ENCODE measurements at places on chromosomes 7 and 10.

- no peak for DNase-seq
Observed at GRCh38 chr10:109037978-109038377, 885.3 kb downstream of the XPNPEP1 start.

DNA sequence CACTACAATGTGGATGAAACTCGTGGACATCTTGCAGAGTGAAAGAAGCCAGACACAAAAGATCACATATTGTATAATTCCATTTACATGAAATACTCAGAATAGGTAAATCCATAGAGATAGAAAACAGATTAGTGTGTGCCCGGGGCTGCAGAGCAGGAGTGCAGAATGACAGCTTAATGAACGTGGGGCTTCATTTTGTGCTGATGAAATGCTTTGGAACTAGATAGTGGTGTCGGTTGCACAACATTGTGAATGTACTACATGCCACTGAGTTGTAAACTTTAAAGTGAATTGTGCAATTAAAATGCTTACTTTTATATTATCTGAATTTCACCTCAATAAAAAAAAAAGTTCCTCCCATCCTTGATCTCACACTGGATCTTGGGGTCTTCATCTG, 31.8 kb upstream of the CARD11 start:
- no peak for DNase-seq

DNA sequence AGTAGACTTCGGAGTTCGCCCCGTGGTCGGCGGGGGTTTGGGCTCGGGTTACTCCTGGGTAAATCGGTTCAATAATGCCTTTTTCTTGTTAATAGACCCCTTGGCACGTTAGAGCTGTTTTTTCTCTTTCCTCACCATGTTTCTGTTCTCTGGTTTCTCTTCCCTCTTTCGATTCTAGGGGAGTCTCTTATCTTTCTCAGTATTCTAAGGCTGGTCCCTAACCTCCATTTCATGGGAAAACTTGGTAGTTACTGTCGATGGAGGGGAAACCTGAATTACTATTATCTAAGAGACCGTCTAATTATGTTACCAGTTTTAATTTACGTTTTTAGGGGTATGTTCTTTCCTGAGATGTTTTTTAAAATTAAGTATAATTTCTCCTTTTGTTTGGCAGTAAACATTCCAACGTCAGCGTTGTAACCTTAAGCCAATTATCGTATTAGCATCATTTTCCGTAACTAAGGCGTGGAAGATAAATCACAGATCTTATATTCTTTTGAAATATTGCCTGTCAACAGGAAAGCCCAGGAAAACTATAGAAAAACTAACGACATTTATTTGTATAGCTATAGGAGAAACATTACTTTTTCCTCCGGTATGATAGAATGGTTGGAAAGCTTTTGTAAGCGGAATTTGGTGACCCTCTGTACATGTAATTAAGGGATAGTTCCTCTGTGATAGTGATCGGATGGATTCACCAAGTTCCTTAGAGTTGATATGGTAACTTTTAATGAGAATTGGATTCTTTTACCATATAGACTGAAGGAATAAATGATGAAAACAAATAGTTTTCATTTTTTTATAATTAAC, 847 bp downstream of the BTAF1 start:
- peak; percentile 34 for DNase-seq

DNA sequence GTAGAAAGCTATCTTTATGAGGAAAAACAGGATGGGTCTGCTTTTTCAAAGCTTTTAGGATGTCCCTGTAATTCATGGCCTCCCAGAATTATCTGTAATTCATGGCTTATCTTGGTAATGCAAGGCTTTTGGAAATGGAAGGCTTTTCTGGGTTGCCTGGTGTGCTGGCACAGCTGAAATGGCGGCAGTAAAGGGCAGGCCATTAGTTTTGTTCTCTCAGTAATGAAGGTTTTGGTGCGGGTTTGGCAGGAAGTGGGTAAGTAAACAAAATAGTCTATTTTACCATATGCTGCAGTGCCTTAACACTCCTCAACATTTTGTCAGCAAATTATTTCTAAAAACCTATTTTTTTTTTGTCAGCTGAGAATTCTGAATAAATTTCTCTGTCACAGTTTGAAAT, 69.3 kb downstream of the LRGUK start:
- DNase-seq, result no peak

- DNase-seq, result no peak
Observed at GRCh38 chr7:102429141-102429899, 4.1 kb upstream of the ORAI2 start.

GRCh38 chr10:20890491-20891337, 6.4 kb downstream of the NEBL start:
- no peak for DNase-seq

DNA sequence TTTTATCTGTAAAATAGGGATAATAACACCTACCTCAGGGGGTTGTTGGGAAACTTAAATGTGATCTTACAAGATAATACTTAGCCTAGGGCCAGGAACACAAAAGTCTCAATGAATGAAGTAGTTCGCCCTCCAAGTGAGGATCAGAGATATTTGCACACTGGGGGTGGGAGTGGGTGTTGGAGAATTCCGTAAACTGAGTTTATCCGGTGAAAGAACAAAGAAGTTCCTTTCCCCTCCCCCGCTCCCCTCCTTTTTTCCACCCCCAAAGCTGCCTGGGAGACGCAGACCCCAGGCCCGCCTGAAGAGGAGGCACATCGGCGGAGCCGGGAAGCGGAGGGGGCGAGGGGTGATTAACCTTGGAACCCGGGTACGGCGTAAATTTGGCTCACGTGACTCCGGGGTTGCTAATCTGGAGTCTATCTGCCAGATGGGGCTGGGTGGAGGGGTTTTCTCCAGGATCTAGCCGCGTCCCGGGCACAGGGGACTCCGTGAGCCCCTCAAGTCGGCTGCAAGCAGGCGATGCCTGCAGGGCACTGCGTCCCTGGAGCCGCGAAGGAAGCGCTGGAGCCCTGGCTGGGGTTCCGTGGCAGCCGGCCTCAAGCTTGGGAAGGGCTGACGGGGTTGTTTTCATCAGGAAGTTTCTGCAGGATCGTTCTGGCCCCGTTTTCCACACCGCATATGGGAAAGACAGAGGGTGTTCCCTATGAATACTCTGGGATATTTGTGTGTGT, 1.4 kb upstream of the PODXL start:
- peak; percentile 60 for DNase-seq

DNA sequence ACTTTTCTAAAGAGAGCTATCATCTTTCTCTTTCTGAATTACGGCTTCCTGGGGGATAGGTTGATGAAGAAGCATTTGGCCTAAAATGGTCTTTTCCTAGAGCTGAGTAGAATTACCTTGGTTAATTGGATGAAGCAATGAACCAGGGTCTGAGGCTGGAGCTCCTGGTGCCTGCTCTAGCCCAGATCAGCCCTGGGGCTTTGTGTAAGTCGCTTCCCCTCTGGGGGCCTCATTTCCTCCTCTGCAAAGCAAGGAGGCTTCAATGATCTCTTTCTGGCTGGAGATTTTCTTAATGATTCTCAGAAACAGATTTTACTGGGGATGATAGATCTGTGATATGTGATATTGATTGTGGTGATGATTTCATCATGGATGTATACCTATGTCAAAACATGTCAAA, 3.5 kb upstream of the CPA2 start:
- no peak for DNase-seq

- DNase-seq, result peak; percentile 55
Observed at GRCh38 chr10:18312374-18313139, 172.3 kb downstream of the CACNB2 start.

- DNase-seq, result peak; percentile 32
Observed at GRCh38 chr10:119517235-119518141, 25.0 kb downstream of the RGS10 start.

DNA sequence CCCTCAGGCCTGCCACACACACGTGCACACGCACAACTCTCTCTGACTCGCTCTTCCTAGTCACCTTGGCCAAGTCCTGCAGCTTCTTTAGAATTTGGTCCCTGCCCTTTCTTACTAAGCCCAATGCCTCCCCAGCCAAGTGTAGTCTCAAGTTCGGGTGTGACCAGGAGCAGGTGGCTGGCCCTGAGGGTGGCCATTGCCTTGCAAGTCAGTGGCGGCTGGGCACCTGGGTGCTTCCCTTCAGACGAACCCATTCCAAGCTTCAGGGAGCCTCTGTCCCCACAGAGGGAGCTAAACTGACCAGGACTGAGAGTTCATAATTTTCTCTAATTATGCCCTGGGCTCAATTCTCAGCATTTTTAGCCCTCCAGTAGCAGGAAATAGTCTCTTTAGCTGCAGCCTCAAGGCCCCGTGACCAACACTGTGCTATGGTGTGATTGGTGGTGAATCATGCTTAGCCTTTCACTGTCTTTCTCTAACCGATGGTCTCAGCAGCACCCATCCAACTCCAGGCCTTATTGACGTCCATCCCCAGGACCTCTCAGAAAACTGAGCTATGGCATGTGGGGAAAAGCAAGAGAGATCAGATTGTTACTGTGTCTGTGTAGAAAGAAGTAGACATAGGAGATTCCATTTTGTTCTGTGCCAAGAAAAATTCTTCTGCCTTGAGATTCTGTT, 34.7 kb upstream of the FXYD4 start:
- DNase-seq, result no peak

DNA sequence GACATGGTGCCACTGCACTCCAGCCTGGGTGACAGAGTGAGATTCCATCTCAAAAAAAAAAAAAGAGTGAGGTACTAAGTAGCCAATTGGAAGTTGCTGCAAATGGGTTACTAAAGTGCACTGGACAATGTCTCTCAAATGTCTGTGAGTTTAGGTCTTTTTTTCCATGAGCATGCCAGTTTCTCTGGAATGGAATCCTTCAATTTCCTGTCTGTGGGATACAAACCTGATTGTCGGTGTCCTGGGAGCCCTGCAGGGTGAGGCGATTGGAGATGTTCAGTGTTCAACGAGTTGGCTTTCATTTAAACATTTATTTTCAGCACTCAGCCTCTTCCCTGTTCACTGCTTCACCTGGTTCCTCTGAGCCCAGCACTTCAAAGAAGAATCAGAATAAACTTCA, 5.3 kb upstream of the CALD1 start:
- DNase-seq, result no peak

- DNase-seq, result no peak
Observed at GRCh38 chr10:12547301-12547771, 198.0 kb downstream of the CAMK1D start.

GRCh38 chr10:68334672-68335467, 2.1 kb upstream of the PBLD start:
- no peak for DNase-seq

GRCh38 chr7:78777829-78778228, 675.6 kb downstream of the MAGI2 start:
- no peak for DNase-seq

GRCh38 chr7:93301736-93302135, 69.6 kb downstream of the VPS50 start:
- DNase-seq, result no peak

- no peak for DNase-seq
Observed at GRCh38 chr7:42100156-42100508, 136.9 kb downstream of the GLI3 start.

DNA sequence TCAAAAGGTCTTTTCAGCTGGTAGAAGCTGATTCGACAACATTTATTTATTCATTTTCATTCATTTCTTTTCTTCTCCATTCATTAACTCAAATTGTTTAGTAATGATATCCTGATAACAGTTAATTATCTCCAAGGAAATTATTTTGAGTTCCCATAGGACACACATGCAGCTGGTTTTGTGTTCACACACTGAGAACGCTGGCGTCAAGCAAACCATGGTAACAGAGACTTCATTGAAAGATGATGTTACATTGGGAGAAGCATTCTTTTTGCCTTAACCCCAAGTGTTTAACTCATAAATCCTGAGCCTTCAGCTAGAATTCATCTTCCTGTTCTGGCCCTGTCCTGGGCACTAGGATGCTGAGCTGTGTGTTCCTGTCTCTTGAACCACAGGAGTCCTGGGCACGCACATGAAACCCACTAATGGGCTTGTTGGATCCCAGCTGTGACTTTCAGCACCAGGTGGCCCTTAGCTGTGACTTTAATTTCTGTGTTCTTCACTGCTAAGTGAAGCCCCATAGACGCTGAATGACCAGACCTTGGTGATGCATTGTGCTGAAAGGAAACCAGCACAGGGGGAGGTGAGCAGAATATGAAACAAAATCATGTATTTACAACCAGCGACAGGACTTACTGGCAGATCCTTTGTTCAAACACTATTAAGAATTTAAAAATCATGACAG, 121.5 kb upstream of the PRSS58 start:
- no peak for DNase-seq

DNA sequence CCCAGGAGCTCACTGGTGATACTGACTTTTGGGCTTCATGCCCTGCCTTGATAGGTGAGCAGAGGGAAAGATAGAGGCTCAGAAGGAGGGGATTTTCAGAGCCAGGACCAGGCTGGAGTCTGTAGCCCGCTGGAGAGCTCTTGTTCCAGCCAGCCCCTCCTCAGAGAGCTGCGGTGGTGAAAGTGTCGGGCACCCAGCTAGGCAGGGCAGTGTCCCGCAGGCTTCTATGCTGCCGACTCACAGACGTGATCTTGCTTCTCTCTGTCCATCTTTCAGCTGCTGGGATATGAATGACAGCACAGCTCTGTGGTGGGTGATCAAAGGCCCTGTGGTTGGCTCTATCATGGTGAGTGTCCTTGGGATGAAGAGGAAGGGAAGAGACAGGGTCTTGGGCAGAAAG, 35.2 kb downstream of the ADCYAP1R1 start:
- DNase-seq, result no peak

DNA sequence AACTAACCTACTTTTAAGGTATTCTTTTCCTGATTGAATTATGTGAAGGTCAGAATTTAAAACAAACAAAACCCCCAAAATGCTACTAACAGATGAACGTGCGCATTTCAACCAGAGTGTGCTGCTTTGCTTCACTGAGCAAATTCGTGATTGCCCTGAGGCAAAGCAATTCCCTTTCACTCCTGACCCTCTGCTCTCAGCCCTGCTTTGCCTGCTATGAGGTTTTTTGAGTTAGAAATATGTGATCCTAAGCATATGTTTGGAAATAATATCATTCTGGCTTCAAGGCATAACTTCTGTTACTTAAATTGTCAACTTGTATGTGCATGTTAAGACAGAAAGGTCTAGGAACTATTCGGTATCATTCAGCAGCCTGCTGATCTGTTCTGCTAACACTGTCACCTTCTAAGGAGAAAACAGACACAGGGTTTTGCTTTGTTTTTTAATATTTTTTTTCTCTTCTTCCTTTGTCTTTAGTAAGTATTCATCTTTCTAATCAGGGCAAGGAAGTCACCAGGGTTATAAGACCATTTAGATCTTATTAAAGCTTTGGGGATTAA, 124.2 kb downstream of the GNAT3 start:
- no peak for DNase-seq

GRCh38 chr10:123970207-123970926, 78.8 kb upstream of the CPXM2 start:
- DNase-seq, result no peak

GRCh38 chr7:117143580-117143979, 179.3 kb downstream of the WNT2 start:
- no peak for DNase-seq

- DNase-seq, result no peak
Observed at GRCh38 chr7:44547536-44548231, 6.6 kb upstream of the NPC1L1 start.

GRCh38 chr10:110918269-110918642, 724 bp downstream of the BBIP1 start:
- DNase-seq, result peak; percentile 95

- no peak for DNase-seq
Observed at GRCh38 chr10:33145451-33146188, 187.6 kb upstream of the ITGB1 start.

GRCh38 chr10:77970869-77971803, 44.6 kb upstream of the DLG5 start:
- DNase-seq, result peak; percentile 89
